Pulmonary artery endothelial cell (primary cell): ENCODE measurements at places on chromosomes 3 and 15. TPM values are rescaled to one million over a fixed set of nuclear protein-coding genes. Genes with fewer than 3 reads are reported as not detected.

Gene LNP1
- 0.99 and 1.1 TPM in 2 replicates for total RNA-seq

Gene CTSH
- 0.79 and 14.1 TPM in 2 replicates for total RNA-seq

Gene RTP1
- not detected in 2 replicates for total RNA-seq

Gene SMCO1
- 0.07 TPM in 1 of 2 replicates, not detected in the other for total RNA-seq

Gene MB21D2
- 9.8 and 11.7 TPM in 2 replicates for total RNA-seq

Gene GP9
- total RNA-seq, result not detected in 2 replicates

Gene GOLGA6L7
- total RNA-seq, result not detected in 2 replicates

Gene PXK
- 13.6 and 27.3 TPM in 2 replicates for total RNA-seq

Gene NR1I2
- 0.11 TPM in 1 of 2 replicates, not detected in the other for total RNA-seq

Gene RASL12
- not detected in 2 replicates for total RNA-seq

Gene LRIG1
- 111 and 126 TPM in 2 replicates for total RNA-seq

Gene GOLGA6D
- not detected in 2 replicates for total RNA-seq

Gene PPM1L
- total RNA-seq, result 1.8 TPM in 2 replicates

Gene MORC1
- total RNA-seq, result not detected in 2 replicates

Gene ZIC1
- total RNA-seq, result 2.1 and 6.9 TPM in 2 replicates

Gene CYP1A2
- not detected in 2 replicates for total RNA-seq

Gene SPATA12
- total RNA-seq, result 0.04 and 0.07 TPM in 2 replicates

Gene CYP8B1
- not detected in 2 replicates for total RNA-seq

Gene HAPLN3
- total RNA-seq, result 15.5 and 35.9 TPM in 2 replicates

Gene THPO
- 0.07 TPM in 1 of 2 replicates, not detected in the other for total RNA-seq

Gene SERP1
- 187 and 198 TPM in 2 replicates for total RNA-seq

Gene COLQ
- 0.07 and 0.25 TPM in 2 replicates for total RNA-seq

Gene PRICKLE2
- 4.9 and 5.3 TPM in 2 replicates for total RNA-seq

Gene GOLGA8G
- not detected in 2 replicates for total RNA-seq

Gene REC114
- not detected in 2 replicates for total RNA-seq

Gene MSL2
- total RNA-seq, result 10.0 and 11.6 TPM in 2 replicates

Gene SI
- total RNA-seq, result not detected in 2 replicates

Gene CCDC33
- not detected in 2 replicates for total RNA-seq

Gene PLSCR1
- 51.4 and 60.3 TPM in 2 replicates for total RNA-seq

Gene SLC30A4
- total RNA-seq, result 5.7 and 7.5 TPM in 2 replicates

Gene STXBP5L
- not detected in 2 replicates for total RNA-seq

Gene ACAD11
- 20.7 and 28.2 TPM in 2 replicates for total RNA-seq

Gene HGD
- total RNA-seq, result 0.26 TPM in 1 of 2 replicates, not detected in the other

Gene ASB14
- under 0.01 TPM in 1 of 2 replicates, not detected in the other for total RNA-seq

Gene CRTC3
- 8.1 and 8.6 TPM in 2 replicates for total RNA-seq

Gene TAGLN3
- total RNA-seq, result 0.07 TPM in 1 of 2 replicates, not detected in the other

Gene LSM3
- total RNA-seq, result 8.8 and 9.5 TPM in 2 replicates

Gene TTC23
- 22.3 and 24.9 TPM in 2 replicates for total RNA-seq

Gene ITIH1
- not detected in 2 replicates for total RNA-seq

Gene AHSG
- not detected in 2 replicates for total RNA-seq

Gene NUP210
- 0.11 and 1.1 TPM in 2 replicates for total RNA-seq

Gene CSTA
- not detected in 2 replicates for total RNA-seq

Gene GOLGA8R
- total RNA-seq, result 1.1 and 1.3 TPM in 2 replicates

Gene LMAN1L
- not detected in 2 replicates for total RNA-seq

Gene PARP9
- 16.8 and 23.5 TPM in 2 replicates for total RNA-seq

Gene GASK1A
- under 0.01 and 0.04 TPM in 2 replicates for total RNA-seq

Gene CCK
- total RNA-seq, result not detected in 2 replicates

Gene STRIT1
- total RNA-seq, result not detected in 2 replicates

Gene PLSCR5
- not detected in 2 replicates for total RNA-seq
